ENCODE measurements at places on chromosomes 1 and 21. TPM values are rescaled to one million over a fixed set of nuclear protein-coding genes. Genes with fewer than 3 reads are reported as not detected.
A peak's percentile ranks its signal among the peaks of the same experiment; 100 is the strongest.

Gene CLCA1
- polyA plus RNA-seq = 29.7 TPM

Gene PGLYRP4
- not detected for polyA plus RNA-seq

Gene BLZF1
- 26.5 TPM for polyA plus RNA-seq

Gene BARHL2
- not detected for polyA plus RNA-seq

Gene RBP7
- polyA plus RNA-seq = 3.9 TPM

Gene DCLRE1B
- polyA plus RNA-seq = 2.6 TPM

Gene LCK
- polyA plus RNA-seq = 0.18 TPM

Gene CFAP107
- not detected for polyA plus RNA-seq

Gene A3GALT2
- polyA plus RNA-seq = not detected

Gene SPATA21
- polyA plus RNA-seq = 0.33 TPM

- H3K4me1 ChIP-seq = peaks cover 3% of the 10 kb centered on the region
- no peak overlapping the region for H3K4me3 ChIP-seq
- H3K27me3 ChIP-seq = no peaks in the 10 kb centered on the region
- H3K36me3 ChIP-seq = no peaks in the 10 kb centered on the region
- no peak overlapping the region for H3K27ac ChIP-seq
These were observed 35.0 kb downstream of the MORN1 start for GRCh38 chr1:2356401-2356800.

GRCh38 chr1:183473217-183473536 lies 878 bp downstream of the SMG7 start:
- no peaks in the 10 kb centered on the region for H3K4me1 ChIP-seq
- no peak for DNase-seq
- no peak overlapping the region for H3K4me3 ChIP-seq
- no peak overlapping the region for H3K27ac ChIP-seq

DNA sequence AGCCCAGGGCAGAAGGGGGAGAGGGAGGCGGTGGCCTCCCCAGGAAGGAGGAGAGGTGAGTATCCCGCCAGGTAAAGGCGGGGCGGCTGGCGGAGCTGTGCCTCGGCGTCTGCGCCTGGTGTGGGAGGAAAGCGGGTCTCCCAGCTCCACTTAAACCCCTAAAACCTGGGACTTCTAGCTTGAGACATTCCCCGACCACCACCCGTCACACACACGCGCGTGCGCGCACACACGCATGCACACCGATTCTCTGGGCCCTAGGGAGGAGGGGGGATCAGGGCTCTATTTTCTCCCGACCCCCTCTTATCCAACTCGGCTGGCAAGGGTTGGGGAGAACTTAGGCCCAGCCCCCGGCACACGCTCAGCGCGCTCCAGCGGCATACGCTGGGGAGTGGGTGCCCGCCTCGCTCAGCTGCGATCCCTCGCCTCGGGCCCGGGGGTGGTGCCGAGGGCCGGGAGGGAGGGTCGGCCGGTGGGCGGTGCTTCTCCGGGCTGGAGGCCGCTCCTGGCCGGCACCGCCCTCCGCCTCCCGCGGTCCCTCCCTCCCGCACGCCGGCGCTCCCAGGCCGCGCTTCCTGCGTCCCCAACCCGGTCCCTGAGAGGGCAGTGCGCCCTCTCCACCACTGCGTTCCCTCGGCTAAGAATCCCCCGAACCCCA lies at the start of gene TMEM51:
Gene TMEM51, plus strand, starts transcription at position 564 of the 658 bp plus-strand sequence. CDS start 61,341 bp downstream, outside the sequence.
- no peaks in the 10 kb centered on the region for H3K4me1 ChIP-seq
- peak within 1 kb of the TSS; percentile 72 for H3K27ac ChIP-seq
- no peaks in the 10 kb centered on the region for H3K36me3 ChIP-seq
- no peaks in the 10 kb centered on the region for H3K27me3 ChIP-seq
- peak within 1 kb of the TSS; percentile 52 for H3K4me3 ChIP-seq

GRCh38 chr1:194331758-194332157 lies 1145.3 kb upstream of the B3GALT2 start:
- H3K4me1 ChIP-seq = no peaks in the 10 kb centered on the region
- H3K4me3 ChIP-seq = no peak overlapping the region
- DNase-seq = no peak
- H3K36me3 ChIP-seq = no peaks in the 10 kb centered on the region
- no peaks in the 10 kb centered on the region for H3K27me3 ChIP-seq

- H3K4me3 ChIP-seq = peak overlapping the region; percentile 94
- H3K4me1 ChIP-seq = no peaks in the 10 kb centered on the region
- no peaks in the 10 kb centered on the region for H3K27me3 ChIP-seq
- H3K27ac ChIP-seq = peak overlapping the region; percentile 83
- no peaks in the 10 kb centered on the region for H3K36me3 ChIP-seq
These were observed 380 bp downstream of the COL18A1 start for GRCh38 chr21:45405271-45405818.

DNA sequence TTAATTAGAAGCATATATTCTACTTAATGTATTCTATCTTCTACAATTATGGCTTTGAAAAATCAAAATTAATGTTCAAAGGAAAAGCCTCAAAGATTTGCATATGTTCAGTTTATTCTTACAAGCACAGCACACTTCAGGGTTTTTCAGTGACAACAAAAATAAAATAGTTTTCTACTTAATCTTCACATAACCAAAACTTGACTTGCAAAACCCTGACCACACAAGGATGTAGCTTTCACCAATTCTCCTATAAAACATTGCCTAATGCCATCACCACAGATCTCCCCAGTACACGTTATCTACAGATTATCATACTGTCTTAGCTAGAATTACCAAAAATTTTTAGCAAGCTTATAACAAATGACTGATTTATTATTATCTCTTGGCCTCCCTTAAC lies 23.3 kb downstream of the LPAR3 start:
- H3K36me3 ChIP-seq = no peaks in the 10 kb centered on the region
- no peaks in the 10 kb centered on the region for H3K27me3 ChIP-seq

DNA sequence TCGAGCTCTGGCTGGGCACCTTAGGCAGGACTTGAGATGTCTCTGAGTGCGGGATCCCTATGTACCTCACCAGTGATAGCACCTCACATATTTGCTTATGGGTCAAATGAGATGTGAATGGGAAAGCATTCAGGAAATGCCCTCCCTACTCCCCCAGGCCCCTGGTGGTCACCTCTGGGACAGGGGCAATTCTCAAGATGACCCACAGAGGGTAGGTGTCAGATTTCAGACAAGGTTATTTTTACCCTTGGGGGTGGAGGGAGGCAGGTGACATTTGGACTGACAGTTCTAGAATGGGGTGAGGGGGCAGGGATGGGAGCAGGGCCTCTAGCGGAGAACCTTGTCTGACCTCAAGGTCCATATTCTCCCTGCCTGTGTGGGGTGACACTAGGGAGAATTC lies 27.1 kb downstream of the ACOT11 start:
- no peaks in the 10 kb centered on the region for H3K27me3 ChIP-seq
- H3K4me1 ChIP-seq = no peaks in the 10 kb centered on the region
- H3K4me3 ChIP-seq = no peak overlapping the region
- H3K36me3 ChIP-seq = no peaks in the 10 kb centered on the region

- H3K36me3 ChIP-seq = no peaks in the 10 kb centered on the region
- no peak for DNase-seq
- H3K27ac ChIP-seq = no peak overlapping the region
- no peaks in the 10 kb centered on the region for H3K4me1 ChIP-seq
- H3K27me3 ChIP-seq = no peaks in the 10 kb centered on the region
These were observed 12.4 kb upstream of the ATP1A1 start for GRCh38 chr1:116360429-116361173.

DNA sequence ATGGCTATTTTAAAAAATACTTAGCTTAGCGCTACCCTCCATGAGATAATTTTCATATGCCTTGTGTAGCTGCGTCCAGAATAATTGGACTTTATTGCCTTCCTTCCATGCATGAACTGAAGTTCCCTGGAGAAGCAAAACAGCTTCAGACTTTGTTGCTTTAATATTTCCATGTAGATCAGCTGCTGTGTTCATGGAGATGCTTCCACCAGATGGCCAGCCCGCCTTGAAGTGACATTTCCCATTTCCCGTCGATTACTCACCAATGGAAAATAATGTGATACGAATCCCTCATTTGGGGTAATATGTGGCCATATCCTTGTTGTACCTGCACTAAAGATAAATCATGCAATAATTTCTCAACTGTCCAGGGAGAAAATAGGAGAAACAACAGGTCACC lies 47.4 kb upstream of the CLDN14 start:
- H3K4me1 ChIP-seq = no peaks in the 10 kb centered on the region
- no peak overlapping the region for H3K4me3 ChIP-seq
- H3K27me3 ChIP-seq = no peaks in the 10 kb centered on the region
- no peak overlapping the region for H3K27ac ChIP-seq
- no peak for DNase-seq
- H3K36me3 ChIP-seq = no peaks in the 10 kb centered on the region

DNA sequence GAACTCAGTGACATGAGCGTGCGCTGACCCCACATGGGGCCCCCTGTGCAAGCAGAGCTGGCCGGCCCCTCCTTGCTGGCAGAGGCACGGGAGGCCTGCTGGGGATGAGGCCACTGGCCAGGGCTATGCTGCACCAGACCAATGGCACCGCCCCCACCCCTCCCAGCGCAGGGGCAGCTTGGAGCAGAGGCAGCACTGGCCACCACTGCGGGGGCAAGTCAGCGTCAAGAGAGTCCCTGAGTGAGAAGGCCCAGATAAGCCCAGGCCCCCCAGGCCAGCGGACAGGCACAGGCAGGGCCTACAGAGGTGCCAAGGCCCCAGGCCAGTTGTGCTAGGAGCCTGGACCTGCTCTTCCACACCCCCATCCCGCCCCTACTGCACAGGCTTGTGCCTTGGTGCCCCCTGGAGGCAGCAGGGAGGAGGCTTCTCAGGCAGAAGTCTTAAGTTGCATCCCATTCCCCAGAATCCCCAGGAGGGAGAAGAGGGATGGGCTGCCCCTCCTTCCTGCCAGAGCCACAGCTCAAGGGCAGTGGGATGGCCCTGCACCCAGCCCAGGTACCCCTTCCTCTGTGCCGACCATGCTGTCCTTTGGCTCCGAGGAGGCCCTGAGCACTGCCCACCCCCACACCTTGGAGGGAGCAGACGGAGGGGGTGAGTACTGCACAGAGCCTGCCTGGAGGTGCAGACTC lies 35.8 kb downstream of the EPHX1 start:
- no peak overlapping the region for H3K4me3 ChIP-seq
- no peaks in the 10 kb centered on the region for H3K27me3 ChIP-seq
- peak; percentile 92 for DNase-seq
- H3K27ac ChIP-seq = no peak overlapping the region
- H3K4me1 ChIP-seq = no peaks in the 10 kb centered on the region

GRCh38 chr1:212553676-212554075 lies 54.9 kb upstream of the ATF3 start:
- no peak overlapping the region for H3K27ac ChIP-seq
- H3K4me1 ChIP-seq = no peaks in the 10 kb centered on the region
- no peaks in the 10 kb centered on the region for H3K27me3 ChIP-seq
- no peak overlapping the region for H3K4me3 ChIP-seq
- no peak for DNase-seq

DNA sequence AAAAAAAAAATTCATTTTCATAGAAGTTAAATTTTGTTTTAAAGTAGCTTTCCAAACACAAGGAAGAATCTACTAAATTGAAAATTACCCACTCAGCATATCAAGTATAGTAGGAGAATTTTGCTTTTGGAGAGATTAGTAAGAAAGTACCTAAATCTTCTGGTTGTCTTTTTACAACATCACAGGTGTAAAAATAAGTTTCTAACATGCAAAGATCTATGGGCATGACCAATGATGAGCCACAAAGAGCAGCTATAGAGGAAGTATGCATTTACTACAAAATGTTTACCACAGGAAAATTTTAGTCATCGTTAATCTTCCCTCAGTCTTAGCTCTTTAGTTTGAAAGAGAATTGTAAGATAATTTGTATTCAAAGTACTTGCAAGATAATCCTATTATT lies 28.1 kb downstream of the ANGPTL3 start:
- H3K4me1 ChIP-seq = no peaks in the 10 kb centered on the region
- H3K27ac ChIP-seq = no peak overlapping the region
- no peaks in the 10 kb centered on the region for H3K27me3 ChIP-seq
- H3K4me3 ChIP-seq = no peak overlapping the region
- H3K36me3 ChIP-seq = no peaks in the 10 kb centered on the region

- H3K27ac ChIP-seq = no peak overlapping the region
- peaks cover 17% of the 10 kb centered on the region for H3K4me1 ChIP-seq
- DNase-seq = no peak
- H3K4me3 ChIP-seq = no peak overlapping the region
- no peaks in the 10 kb centered on the region for H3K36me3 ChIP-seq
These were observed 17.3 kb downstream of the LAMC1 start for GRCh38 chr1:183040547-183040971.

- no peak for DNase-seq
- no peak overlapping the region for H3K27ac ChIP-seq
- H3K27me3 ChIP-seq = no peaks in the 10 kb centered on the region
- H3K4me1 ChIP-seq = no peaks in the 10 kb centered on the region
- no peaks in the 10 kb centered on the region for H3K36me3 ChIP-seq
- H3K4me3 ChIP-seq = no peak overlapping the region
These were observed 163.2 kb upstream of the NBPF11 start for GRCh38 chr1:148315071-148315811.

GRCh38 chr1:119506941-119507340 lies at the start of gene HSD3B1:
TSS of gene HSD3B1 (plus strand) at chr1:119507210. CDS start at chr1:119507477, 267 bp downstream.
- DNase-seq = no peak
- no peaks in the 10 kb centered on the region for H3K27me3 ChIP-seq
- H3K4me1 ChIP-seq = no peaks in the 10 kb centered on the region

DNA sequence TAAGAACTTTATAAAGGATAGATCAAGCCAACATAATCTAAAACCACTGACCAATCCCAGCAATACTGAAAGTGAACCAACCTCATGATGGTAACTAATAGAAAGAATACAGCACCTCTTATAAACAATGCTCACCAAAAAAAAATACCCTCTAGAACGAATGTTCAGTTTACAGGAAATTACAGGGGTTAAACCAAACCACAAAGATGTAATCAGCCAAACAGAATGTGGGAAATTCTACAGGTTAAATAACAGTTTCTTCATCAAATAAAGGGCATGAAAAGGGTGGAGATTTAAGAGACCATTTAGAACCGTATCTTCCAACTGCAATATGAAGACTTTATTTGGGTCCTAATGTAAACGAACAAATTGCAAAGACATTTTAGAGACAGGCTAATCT lies 30.4 kb downstream of the ARID4B start:
- H3K36me3 ChIP-seq = no peaks in the 10 kb centered on the region
- H3K4me3 ChIP-seq = no peak overlapping the region
- DNase-seq = no peak
- H3K27ac ChIP-seq = no peak overlapping the region
- H3K4me1 ChIP-seq = no peaks in the 10 kb centered on the region

DNA sequence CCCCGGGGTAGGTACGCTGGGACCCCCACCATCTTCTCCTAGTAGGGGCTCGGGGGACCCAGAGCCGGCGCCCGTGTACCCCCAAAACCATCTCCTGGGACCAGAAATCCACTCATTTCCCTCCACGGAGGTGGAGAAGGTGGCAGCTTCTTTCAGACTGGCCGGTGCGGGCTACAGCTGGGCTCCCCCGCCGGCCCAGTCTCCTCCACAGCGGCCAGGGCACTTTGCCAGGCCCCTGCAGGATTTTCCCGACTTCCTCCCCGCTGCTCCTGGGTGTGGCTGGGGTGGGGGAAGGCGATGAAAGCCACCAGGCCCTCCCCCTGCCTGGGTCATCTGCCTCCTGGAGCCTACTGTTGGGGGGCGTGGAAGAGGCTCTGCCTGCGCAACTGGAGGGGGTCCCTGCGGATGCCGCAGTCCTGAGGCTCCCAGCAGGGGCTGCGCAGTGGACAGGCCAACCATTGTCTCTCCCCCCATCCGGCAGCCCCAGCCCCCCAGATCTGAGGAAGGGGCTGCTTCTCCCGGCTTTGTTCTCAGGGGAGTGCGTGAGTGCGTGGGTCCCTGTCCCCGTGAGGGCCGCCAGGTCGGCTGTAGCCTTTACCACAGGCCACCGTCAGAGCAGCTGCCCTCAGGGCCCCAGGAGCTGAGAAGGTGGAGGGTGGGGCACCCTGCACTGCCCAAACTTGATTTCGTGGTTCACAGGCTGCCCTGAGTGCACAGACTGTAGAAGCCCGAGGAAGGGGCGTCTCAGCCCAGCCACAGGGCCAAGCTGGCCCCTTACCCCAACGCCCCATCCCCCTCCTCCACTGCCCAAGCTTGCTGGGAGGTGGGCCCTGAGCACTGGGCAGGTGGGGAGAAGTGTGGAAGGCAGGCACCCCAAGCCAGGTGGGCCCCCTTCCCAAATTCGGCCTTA lies 1.3 kb downstream of the AGRN start:
- H3K36me3 ChIP-seq = no peaks in the 10 kb centered on the region
- no peak overlapping the region for H3K4me3 ChIP-seq
- H3K4me1 ChIP-seq = no peaks in the 10 kb centered on the region
- H3K27ac ChIP-seq = no peak overlapping the region
- no peak for DNase-seq
